ENCODE measurements at places on chromosomes 1 and 21. TPM values are rescaled to one million over a fixed set of nuclear protein-coding genes. Genes with fewer than 3 reads are reported as not detected.
A peak's percentile ranks its signal among the peaks of the same experiment; 100 is the strongest.

DNA sequence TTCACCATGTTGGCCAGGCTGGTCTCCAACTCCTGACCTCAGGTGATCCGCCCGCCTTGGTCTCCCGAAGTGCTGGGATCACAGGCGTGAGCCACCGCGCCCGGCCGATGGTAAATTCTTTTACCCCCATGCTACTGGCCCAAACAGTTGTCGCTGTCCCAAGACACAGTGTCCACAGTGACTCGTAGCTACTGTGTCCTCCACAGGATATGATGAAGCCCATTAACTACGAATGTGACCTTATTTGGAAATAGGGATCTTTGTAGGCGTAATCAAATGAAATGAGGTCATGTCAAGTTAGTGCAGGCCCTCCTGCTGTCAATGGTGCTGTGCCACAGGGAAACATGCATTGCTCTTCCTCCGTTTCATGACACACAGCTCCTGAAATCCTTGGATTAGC, 8.5 kb downstream of the FNDC10 start:
- DNase-seq: no peak

- DNase-seq: no peak
Observed at GRCh38 chr1:226986496-226987178, 46.5 kb downstream of the COQ8A start.

GRCh38 chr1:99811075-99811474, 39.1 kb upstream of the AGL start:
- no peak for DNase-seq

- no peak for DNase-seq
Observed at GRCh38 chr1:181335631-181336030, 147.7 kb upstream of the CACNA1E start.

DNA sequence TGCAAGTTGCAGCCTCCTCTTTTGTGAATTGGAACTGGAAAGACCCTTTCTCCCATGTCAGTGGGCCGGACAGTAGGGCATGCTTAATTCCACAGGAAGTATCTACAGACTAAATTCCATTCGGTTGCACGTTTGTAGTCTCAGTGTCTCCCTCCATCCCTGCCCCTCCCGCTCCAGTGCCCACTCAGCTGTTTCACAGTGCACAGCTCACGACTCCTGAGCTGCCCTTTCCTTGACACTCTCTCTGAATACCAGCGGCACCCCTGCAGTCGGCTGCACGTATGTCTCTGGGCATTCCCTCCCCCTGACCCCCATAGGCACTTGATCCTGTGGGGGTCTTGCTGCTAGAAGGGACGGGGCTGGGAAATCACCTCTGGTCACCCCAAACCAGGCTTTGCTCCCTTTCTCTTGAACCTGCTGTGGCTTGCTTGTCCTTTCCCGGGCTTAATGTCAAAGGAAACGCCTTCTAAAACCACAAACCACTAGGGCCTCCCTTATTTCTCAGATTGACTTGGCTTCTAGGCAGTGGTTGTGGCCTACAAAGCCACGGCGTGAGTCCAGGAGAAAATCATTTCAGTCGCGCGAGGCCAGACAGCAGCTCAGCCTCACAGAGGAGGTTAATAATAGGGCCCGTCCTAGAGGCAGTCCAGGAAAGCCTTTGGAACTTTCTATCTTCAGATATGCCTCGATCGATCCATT, 365.3 kb upstream of the PROX1 start:
- no peak for DNase-seq

The PPIH gene
- total RNA-seq: 31.0 TPM

GRCh38 chr1:23544444-23545389, 13.7 kb upstream of the E2F2 start:
- DNase-seq: peak; percentile 91

Data from lung (tissue), 17 donors.